ENCODE measurements at places on chromosomes 1 and 21.

DNA sequence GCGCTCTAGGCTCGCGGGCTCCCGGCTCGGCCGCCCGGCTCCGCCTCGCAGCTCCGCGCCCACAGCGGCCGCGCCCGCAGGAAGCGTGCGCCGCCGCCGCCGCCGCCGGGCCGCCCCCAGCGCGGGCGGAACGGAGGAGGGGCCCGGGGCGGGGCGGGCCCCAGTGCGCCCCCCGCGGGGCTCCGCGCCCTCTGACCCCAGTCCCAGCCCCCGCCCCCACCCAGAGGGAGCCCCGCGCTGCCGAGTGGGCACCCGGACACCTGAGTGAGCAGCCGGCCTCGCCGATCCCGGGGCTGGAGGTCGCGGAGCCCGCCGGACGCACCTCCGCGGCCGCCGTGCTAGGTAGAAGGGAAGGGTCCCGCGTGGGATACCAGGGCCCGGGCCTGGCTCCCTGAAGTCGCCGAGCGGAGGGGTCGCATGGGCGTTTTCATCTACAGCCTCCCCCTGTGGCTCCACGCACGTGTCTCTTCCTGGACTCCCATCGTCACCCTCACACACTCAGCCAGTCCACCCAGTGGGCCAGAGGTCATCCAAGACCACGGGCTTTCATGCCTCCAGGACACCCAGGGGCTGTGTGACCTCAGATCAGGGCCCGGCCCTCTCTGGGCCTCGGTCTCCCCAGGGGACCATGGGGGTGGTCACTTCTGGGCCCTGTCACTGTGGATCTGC lies at the start of gene SDC3:
SDC3 (minus strand) TSS at position 63 of the 669 bp plus-strand sequence. CDS start 172 bp downstream, outside the sequence.
- no peak for DNase-seq

GRCh38 chr1:90007979-90008404 lies 13.1 kb downstream of the ZNF326 start:
- DNase-seq = no peak

- DNase-seq = no peak
Measured at GRCh38 chr1:234750922-234751627, 141.1 kb upstream of the IRF2BP2 start.

- no peak for DNase-seq
Measured at GRCh38 chr1:16441282-16441665, 750 bp downstream of the NECAP2 start.

DNA sequence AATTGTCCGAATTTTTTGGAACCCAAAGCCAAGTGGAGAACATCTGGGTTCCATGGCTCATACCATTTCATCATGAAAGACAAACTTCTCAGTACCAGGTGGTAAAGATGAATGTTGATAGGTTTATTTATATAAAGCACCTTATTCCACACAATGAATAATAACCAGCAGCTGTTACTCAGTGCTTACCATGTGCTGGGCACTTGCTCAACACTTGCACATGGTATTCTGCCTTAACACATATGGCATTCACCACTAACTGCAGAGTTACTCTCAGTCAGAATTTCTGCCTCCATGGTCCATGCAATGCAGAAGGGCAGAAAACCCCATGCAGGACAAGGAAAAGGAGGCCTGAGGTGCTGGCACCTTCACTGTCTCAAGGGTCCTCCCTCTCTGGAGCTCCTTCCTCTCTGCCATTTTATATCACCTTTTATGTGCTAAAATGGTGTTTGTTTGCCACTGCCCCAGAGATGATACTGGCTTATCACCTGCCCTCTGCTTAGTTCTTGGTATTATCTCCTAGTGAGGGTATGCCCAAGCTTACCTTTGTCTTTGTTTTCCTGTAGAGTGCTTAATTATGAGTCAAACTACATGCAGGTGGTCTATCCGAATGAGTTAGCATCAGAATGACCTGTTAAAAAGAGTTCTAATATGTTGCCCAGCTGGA lies 76.7 kb upstream of the ZNF326 start:
- DNase-seq = no peak

DNA sequence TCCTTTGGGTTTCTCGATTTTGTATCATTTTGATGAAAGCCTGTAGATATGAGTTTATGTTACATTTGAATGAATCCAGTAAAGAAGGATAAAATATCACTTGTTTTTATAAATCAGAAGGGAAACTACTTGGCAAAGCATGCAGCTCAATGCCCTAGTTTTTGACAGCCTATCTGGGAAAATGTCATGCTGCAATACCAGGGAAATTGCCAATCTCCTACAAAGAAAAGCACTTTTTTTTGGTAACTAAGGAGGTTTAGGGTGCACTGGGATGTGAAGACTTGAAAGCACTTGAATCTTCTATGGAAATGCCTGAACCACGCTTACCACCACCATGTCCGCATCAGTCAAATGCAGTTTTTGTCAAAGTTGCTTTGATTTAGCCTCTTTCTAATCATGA lies 446.9 kb upstream of the LRRC7 start:
- DNase-seq = no peak

DNA sequence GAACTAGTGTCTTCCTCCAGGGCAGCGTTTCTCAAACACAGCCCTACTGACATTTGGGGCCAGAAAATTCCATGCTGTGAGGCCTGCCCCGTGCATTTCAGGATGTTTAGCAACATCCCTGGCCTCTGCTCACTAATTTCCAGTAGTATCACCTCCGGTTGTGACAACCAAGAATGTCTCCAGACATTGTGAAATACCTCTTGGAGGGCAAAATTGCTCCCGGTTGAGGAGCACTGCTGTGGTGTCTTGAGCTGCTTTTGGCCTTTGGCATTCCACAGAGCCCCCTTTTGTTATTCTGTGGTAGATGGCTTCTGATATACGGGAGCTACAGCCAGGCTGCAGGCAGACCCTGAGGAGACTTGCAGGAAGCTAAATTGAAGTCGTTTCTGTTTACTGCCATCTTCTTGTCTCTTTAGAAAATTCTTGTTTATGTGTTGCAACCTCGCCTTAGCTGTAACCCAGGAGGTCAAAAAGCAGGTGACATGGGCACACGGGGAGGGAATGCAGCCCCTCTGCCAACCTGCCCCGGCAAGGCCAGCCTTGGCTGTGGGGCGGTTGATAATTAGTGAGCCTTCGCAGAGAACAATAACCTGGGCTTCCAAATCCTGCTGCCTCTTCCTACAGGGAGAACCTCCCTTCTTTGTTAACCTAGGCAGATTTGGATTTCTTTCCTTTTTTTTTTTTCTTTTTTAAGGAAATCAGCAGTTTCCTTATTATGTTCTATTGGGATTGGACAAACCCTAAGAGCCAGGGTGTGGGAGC lies 74.7 kb upstream of the AKT3 start:
- DNase-seq = no peak

- no peak for DNase-seq
Measured at GRCh38 chr21:31090376-31090775, 52.1 kb upstream of the KRTAP19-8 start.
